ENCODE measurements at places on chromosomes 16 and 17. TPM values are rescaled to one million over a fixed set of nuclear protein-coding genes. Genes with fewer than 3 reads are reported as not detected.

DNA sequence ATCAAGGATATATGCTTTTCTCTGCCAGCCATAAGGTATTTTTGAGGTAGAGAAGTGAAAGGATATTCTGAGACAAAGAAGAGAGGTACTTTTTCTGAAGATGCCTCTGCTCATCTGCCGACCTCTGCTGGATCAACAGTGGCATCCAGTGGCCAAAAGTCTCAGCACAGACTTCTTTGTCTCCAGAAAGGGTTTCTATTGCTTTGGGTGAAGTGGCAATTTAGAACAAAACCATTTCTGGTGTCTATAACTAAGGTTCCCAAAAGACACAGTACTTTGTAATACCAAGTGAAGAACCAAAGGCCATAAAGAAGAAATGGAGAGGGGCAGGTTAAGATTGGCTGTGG, 155.2 kb upstream of the C17orf78 start:
- peak; percentile 12 for DNase-seq

- DNase-seq: no peak
Observed at GRCh38 chr16:85568519-85568918, 44.6 kb upstream of the GSE1 start.

DNA sequence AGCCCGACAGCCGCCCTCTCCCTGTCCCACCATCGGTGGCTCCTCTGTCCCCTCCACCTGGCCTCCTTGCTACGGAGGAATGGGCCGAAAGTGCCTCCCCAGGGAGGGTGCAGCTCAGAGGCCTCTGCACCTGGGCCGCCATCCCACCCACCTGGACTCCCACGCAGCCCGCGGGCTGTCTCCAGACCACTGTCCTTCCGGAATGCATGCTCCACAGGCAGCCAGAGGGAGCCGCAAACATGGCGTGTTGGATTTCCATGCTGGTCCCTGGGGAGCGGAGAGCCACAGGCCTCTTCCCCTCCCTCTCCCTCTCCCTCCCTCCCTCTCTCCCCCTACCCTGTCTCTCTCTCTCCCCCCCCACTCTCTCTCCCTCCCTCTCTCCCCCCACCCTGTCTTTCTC, 3.0 kb downstream of the SSTR5 start:
- DNase-seq: no peak

DNA sequence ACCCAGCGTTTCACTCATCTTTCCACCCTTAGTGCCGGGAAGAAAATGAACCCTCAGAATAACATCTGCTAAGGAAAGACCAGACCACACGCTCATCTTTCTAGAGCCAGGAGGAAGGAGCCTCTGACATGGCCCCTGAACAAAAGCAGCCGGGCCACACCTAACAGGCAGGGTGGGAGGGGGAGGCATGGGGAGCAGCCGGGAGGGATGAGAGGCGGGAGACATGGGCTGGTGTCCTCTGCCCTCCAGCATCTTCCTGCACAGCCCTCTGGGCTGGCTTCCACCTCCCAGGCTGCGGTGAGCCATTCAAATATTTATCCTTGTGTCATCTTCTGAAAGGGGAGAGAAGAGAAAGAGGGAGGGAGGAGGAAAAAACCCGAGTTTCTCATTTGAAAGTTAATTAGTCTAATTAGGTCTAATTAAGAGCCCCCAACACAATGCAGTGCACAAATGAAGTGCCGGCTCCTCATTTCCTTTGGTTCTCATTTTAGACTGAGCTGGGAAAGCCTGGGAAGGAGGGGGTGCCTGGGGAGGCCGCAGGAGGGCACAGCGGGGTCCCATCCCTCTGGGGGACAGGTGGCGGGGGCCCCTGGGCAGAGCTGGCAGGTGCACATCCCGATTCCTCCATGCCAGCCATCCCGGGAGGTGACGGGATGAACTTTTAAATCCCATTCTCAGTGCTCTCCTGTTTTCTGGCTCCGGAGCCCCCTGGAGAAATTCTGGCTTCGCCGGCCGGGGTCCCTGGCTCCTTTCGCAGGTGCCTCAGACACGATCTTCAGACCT, 90.5 kb downstream of the ENGASE start:
- no peak for DNase-seq

GRCh38 chr17:78278139-78278741, 46.8 kb downstream of the TMEM235 start:
- DNase-seq: no peak

DNA sequence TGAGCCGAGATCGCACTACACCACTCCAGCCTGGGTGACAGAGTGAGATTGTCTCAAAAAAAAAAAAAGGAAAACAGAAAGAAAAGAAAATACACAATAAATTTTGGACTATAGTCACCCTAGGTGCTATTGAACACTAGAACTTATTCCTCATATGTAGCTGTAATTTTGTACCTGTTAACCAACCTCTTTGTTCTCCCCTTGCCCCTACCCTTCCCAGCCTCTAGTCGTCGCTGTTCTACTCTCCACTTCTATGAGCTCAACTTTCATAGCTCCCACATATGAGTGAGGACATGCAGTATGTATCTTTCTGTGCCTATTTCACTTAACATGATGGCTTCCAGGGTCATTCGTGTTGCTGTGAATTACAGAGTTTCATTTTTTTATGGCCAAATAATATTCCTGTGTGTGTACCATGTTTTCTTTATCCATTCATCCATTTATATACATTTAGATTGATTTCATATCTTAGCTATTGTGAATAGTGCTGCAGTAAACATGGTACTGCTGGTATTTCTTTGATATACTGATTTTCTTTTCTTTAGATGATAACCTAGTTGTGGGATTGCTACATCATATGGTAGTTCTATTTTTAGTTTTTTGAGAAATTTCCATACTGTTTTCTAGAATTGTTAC, 28.3 kb downstream of the VPS35L start:
- DNase-seq: peak; percentile 47

DNA sequence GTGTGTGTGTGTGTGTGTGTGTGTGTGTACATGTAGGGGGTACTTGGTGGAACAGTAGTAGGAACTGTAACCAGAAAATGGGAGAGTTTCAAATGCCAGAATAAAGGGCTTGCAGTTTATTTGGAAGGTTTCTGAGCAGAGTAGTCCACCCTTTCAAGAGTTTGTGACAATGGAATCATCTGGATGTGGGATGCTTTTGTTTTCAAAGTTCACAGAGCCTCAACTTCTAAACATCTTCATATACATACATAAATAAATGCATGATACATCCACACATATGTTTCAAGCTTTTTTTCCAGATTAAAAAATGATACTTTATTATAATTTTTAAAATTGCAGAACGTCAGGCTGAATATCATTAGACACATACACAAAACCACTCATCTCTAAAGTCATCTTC, 2.4 kb upstream of the PKD1L3 start:
- DNase-seq: no peak

DNA sequence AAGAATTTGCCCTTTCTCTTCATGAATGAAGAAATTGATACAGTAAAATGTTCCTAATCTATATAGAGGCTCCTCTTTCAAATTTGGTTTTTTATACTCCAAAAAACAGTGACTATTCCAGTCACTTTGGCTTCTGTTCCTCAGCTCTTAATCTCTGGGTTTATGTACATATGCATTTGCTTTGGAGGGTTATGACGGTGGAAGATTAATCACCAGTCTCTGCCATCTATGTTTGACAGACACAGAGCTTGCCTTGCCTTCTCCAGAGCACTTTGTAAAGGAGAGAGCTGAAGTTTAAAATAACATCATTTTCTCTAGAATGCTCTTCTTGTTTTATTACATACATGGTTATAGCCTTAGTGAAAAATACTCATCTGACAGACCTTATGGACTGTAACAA, 99.3 kb downstream of the NLK start:
- DNase-seq: no peak

DNA sequence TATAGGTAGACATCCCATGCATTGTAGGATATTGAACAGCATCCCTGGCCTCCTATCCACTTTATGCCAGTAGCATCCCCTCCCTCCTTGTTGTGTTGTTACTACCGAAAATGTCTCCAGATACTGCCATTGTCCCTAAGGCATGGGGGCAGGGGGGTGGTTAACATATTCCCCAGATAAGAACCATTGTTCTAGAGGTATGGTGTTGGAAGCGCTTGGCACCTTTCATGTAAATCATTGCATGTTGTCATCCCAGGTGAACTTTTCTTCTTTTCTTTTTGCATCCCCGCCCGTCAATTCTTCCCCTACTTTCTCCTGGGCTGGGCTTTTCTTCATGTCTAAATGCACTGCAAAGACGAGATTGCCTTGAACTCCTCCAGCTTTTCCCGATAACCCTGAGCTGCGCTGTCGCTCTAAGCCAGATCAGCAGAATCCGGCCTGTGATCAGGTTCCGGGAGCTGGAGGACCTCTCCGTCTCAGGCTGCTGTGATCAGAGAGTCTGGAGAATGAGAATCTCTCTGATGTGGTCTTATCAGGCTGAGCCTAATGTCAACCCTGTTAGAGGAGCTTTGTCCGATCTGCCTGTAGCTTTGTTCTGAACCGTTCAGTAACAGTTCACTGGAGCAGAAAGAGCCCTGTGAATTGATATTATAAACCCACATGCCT, 76.2 kb downstream of the RBFOX1 start:
- no peak for DNase-seq

GRCh38 chr17:2295575-2295974, 8.0 kb downstream of the SMG6 start:
- peak; percentile 8 for DNase-seq

DNA sequence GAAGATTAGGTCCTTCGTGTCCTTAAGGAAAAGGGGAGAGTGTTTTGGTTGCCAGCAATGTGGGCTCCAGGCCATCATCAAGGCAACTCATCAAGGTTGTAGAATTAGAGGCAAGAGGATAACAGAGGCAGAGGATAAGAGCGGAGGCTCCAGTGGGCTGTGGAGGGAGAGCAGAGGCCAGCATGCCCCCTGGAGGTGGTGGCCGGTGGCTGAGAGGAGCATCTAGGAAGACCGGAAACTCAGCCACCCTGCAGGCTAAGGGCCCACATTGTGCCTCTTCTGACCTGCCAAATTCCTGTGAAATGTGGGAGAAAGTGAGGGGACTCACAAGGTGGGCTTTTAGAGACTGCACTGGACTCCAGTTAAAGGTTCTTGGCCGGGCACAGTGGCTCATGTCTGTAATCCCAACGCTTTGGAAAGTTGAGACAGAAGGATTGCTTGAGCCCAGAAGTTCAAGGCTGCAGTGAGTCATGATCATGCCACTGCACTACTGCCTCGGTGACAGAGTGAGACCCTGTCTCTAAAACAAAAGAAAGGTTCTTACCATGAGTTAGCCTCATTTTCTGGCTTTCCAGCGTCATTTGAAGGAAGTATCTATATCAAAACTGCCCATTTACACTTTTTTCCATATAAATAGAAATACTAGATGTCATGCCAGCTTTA, 62.7 kb upstream of the ADORA2B start:
- DNase-seq: no peak

GRCh38 chr16:5917436-5918195, 820.0 kb upstream of the EEF2KMT start:
- DNase-seq: no peak

GRCh38 chr16:27127308-27127707, 60.6 kb downstream of the C16orf82 start:
- no peak for DNase-seq

MEOX1 gene
- not detected for total RNA-seq

ALOX12B gene
- not detected for total RNA-seq

MIS12 gene
- 35.6 TPM for total RNA-seq

EPX gene
- total RNA-seq: not detected

CEP295NL gene
- total RNA-seq: 0.12 TPM

All from M059J (cell line).